ENCODE measurements at places on chromosomes 1 and 21.

GRCh38 chr1:45679123-45679522, 7.2 kb downstream of the GPBP1L1 start:
- DNase-seq, result no peak

- DNase-seq, result no peak
Measured at GRCh38 chr1:99527078-99527477, 118.8 kb upstream of the PALMD start.

DNA sequence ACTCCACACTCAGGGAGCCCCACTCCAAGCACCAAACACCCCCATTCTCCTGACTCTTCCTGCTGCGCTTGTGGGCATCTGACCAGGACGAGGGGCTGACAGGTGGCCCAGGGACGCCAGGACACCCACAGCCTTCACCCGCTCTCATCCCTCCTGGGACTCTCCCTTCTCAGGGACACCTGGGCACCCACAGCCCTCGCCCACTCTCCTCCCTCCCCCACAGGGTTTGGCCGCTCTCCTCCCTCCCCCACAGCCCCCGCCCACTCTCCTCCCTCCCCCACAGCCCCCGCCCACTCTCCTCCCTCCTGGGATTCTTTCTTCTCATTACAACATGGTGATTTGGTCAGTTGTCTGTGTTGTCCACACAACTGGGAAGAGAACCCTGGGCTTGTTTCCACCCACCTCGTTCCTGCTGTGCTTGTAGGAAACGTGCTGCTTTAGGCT, 43.4 kb downstream of the PRDM15 start:
- no peak for DNase-seq

- no peak for DNase-seq
Measured at GRCh38 chr1:214352838-214353237, 71.9 kb downstream of the SMYD2 start.

DNA sequence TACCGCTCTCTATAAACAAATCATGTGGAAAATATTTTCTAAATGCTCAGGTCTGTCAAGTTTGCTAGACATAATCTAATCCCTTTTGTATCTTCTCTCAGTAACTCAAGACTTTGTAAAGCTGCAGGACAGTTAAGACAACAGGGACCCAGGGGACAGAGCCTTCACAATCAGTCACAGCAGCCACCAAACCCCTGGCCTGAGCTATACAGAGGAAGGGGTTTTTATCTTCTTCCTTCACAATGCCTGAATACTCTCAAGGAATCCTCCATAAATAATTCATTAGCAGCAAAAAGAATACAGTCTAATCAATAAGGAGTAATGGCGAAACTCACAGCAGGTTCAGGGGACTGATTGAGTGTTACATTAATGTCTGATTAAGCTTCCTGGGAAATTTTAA, 368.3 kb downstream of the SMYD3 start:
- no peak for DNase-seq

DNA sequence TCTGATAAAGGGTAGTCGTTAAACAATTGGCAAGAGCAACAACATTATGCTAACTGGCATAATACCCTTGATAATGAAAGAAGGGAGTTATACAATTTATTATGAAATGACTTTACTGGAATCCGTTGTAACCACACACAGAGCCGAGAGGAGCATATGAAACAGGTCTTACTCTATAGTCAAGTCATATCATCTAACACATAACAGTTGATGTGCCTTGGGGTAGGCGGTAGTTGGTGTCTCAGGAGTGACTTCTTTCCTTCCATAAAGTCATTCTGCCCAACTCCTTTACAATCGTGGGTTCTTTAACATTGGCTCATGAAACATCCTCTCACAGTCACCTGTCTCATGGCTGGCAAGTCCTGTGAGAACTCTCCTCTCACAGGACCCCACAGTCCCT, 225.2 kb downstream of the LTN1 start:
- DNase-seq, result no peak

DNA sequence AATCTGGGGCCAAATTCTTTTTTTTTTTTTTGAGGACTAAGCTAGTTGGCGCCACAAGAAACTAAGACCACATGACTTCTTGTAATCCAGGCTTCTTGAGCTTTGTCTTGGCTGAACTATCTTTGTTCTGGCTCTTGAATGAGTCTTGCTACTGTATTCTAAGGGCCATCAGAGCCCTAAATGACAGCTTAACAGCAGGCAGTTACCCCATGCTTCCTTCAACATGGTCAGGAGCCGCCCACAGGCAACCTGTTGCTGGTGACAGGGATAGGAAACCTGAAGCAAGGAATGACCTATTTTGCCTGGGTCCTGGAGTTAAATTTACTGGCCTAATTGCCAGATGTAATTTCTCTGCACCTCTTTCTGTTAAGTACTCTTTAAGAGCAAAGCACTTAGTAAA, 188.2 kb upstream of the PLXNA2 start:
- DNase-seq, result no peak

DNA sequence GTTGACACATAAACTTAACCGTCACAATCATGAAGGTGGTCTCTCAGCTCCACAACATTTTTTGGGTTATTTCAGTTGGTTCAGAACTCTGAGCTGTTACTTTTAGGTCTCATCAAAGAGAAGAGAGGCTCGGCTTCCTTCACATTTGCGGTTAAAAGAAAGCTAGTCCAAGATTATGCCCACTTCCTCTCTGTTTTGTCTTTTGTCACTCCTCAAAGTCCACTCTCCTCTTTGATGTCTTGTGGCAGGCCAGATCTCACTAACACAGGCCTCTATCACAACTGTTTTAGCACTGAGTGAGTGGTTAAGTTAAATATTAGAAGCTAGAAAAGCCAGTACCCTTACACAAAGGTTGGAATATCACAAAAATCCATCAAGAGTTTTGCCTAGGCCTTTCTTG, 195.7 kb downstream of the FCRL5 start:
- DNase-seq, result no peak

GRCh38 chr1:211910913-211911485, 80.4 kb upstream of the LPGAT1 start:
- DNase-seq, result no peak

- DNase-seq, result no peak
Measured at GRCh38 chr21:45741691-45742090, 98.2 kb downstream of the PCBP3 start.

GRCh38 chr21:14530592-14530991, 15.5 kb downstream of the SAMSN1 start:
- DNase-seq, result no peak

Measured in CD4-positive, alpha-beta T cell treated with Interleukin-15 for 4 hours (primary cell).